Kidney epithelial cell (primary cell): ENCODE measurements at places on chromosomes 12 and 14. TPM values are rescaled to one million over a fixed set of nuclear protein-coding genes. Genes with fewer than 3 reads are reported as not detected.

DNA sequence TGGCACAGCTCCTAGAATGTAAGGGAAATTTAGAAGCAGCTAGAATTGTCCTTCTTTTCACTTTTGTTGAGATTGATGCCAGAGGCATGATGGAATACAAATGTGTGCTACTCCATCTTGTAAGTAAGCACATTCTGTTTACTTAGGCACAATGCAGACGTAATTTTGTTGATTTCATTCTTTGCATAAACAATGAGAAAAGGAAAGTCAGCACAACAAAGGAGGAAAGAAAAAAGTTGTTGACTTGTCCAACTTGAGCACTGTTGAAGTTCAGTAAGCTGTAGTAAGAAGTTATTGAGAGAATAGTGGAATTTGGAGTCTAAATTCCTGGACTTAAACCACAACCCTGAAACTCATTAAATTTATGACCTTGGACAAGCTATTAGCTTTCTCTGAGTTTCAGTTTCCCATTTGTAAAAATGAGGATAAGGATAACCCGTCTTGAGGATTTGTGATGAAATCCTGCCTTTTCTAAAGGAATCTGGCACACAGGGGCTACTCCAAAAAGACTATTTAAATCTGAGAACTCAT, 19.4 kb upstream of the CNTN1 start:
- DNase-seq = no peak

- no peak for DNase-seq
These were observed 224.6 kb upstream of the FOXN3 start for GRCh38 chr14:89641495-89642175.

GRCh38 chr12:4108803-4109345, 164.7 kb upstream of the CCND2 start:
- DNase-seq = no peak

DNA sequence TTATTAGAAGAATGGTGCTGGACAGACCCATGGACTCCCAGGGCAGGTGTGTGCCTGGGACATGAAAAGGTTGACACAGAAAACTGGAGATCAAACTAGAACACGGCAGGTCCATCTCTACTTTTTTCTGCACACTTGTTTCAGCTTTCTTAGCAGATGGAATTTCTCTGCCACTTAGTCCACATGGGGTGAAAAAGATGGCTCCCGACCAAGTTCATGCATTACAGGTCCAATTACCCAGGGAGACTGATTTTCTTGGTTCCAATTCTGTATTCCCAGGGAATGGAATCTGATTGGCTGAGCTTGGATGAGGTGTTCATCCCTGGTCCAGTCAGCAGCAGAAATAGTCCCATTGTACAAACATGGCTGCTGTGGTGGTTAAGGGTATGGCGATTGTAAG, 238.9 kb upstream of the SRRM4 start:
- DNase-seq = no peak

DNA sequence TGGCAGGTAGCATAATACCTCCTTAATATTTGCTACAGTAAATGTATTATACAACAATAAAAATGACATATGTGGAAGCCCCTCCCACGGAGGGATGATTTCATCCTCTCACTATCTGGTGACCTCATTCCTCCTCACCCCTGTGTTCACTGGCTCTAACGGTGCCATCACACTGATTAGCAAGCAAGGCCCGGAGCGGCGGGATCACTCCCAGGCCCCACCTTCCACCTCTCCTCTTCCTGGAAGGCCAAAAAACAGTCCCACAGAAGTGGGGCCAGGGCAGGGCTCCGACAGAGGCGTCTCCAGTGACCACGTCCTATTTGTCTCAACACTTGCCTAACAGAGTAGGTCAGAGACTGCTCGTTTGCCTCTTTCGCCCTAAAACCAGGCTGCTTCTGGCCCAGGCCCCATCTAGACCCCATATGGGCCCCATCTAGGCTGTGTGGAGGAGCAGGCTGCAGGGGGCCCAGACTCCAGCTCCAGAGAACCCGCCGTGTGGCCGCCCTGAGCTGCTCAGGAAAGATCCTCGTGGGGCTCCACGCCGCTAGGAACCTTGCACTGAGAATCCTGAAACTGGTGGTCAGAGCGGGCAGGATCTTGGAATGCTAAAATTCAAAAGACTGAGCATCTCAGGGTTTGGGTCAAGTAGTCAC, 3.7 kb downstream of the SELPLG start:
- DNase-seq = no peak

TAS2R50 gene
- total RNA-seq = 0.41 and 0.96 TPM in 2 replicates

- no peak for DNase-seq
These were observed 52.4 kb downstream of the PHLDA1 start for GRCh38 chr12:75979181-75979580.

PTPN21 gene
- 12.5 and 13.1 TPM in 2 replicates for total RNA-seq

- DNase-seq = no peak
These were observed 835.9 kb downstream of the DIO2 start for GRCh38 chr14:79375356-79375755.

DNA sequence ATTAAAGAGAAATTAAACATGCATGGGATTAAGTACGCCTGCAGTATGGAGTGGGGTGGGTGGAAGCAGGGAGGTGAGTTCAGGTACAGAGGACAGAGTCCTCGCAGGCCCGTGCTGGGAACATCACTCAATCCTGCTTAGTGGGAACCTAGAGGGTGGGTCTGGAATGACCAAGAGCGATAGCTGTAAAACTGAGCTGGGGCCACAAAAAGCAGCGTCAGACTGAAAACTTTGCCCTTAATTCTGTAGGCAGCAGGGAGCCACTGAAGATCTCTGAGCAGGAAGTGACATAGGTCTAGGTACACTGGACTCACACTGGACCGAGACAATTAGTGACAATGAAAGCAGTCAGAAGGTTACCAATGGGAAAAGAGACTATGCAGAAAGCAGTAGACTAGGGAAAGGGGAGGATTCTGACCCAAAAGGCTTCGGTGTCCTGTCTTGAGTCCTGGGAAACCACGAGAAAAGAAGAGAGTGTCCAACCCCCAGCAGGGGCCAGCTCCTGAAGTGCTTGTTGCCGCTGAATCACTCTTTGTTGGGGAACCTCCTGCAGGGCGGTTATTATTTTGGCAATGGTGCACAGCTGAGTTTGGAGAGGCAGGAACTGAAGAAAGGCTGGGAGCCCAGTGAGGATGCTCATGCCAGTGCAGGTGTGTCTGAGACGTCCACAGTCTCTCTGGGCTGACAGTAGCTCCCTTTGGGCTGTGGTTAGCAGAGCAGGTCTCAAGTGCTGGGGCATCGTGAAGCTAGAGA, 97.4 kb downstream of the PLXNC1 start:
- DNase-seq = no peak

SOAT2 gene
- total RNA-seq = 0.07 TPM in 1 of 2 replicates, not detected in the other

GRCh38 chr14:72553161-72553560, 340.7 kb downstream of the DPF3 start:
- no peak for DNase-seq

- DNase-seq = peak; percentile 69
These were observed 75.3 kb downstream of the AACS start for GRCh38 chr12:125140279-125141209.

DNA sequence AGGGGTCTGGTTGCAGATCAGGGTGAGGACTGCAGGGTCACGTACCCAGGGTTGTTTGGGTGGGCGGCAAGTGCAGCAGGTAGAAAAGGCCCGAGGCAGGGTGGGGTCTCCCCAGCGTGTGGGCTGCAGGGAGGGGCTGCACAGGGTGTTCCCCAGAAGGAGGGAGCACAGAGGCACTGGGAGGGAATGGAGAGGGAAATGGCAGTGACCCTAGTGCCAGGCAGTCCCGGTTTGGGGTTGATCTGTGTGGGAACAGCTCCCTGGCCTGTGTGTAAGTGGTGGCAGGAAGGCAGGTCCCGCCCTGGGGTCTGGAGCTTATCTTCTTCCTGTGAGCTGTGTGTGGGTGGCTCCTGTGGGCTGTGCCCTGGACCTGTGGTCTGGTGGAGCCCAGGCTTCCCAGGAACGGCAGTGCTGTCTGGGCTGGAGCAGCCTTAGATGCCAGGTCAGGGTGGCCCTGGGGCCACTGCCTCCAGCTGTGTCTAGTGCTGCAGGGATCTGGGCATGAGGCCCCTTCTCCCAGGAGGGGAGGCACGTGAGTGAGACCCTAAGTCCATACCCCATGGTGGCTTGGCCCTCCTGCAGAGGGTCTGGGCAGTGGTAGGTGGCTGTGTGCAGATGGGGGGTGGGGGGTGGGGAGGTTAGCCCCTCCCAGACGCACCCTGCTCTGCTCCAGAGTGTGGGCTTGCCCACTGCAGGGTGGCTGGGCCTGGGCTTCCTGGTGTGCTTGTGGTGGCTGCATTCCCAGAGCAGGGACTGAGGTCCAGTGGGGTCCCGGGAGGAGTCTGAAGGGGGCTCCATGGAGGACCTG, 363.5 kb downstream of the TMEM121 start:
- no peak for DNase-seq

- no peak for DNase-seq
These were observed 93.5 kb downstream of the LMNTD1 start for GRCh38 chr12:25459541-25459951.

DNA sequence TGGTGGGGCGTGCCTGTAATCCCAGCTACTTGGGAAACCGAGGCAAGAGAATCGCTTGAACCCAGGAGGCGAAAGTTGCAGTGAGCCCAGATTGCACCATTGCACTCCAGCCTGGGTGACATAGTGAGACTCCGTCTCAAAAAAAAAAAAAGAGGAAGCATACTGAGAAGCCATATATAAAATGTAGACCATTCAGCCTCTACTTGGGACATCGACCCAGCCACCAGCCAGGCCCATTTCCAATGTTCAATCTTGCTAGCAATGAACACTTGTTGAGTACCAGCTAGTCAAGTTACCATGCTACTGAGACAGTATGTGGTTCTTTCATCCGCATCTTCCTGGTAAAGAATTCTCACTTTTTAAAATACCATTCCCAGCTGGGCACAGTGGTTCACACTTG, 33.4 kb upstream of the RASSF8 start:
- DNase-seq = no peak

DNA sequence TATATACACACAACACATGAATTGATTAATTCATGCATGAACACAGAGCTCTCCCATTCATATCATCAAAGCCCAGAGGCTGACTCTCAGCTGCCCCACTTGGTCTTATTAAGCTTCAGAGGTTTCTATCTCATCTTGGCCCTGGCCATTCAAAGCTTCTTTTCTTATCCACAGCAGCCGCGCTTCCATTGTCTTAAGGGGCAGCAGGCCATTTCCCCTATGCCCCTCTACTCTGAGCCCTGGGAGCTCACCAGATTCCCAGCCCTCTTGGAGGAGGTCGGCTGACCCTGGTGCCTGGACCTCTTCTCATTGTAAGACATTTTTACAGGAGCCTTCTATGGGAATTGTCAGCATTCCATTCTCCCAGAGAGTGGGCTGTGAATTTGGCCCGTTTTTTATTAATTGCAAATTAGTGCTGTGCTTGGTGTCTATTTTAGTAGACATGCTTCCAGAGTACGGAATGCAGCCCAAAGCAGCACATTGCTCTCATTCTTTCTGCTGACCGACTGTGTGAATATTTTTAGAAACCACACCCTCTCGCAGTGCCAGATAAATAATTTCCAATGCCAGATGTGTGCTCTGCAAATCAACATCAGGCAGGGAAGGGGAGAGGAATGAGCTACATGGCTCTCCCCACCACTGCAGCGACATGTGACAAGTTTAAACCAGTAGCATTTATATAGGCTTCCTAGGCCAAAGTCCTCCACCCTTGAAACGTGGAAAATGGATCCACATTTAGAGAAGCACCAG, 58.5 kb downstream of the NUAK1 start:
- no peak for DNase-seq

GRCh38 chr12:67415473-67415872, 146.3 kb downstream of the CAND1 start:
- no peak for DNase-seq
